Retinal pigment epithelial cell (primary cell): ENCODE measurements at places on chromosomes 6 and 20.

GRCh38 chr6:146410851-146411595 is 132.6 kb upstream of the RAB32 start:
- peak; percentile 65 for DNase-seq

- no peak for DNase-seq
Observed at GRCh38 chr20:42402455-42402854, 784.3 kb upstream of the CHD6 start.

DNA sequence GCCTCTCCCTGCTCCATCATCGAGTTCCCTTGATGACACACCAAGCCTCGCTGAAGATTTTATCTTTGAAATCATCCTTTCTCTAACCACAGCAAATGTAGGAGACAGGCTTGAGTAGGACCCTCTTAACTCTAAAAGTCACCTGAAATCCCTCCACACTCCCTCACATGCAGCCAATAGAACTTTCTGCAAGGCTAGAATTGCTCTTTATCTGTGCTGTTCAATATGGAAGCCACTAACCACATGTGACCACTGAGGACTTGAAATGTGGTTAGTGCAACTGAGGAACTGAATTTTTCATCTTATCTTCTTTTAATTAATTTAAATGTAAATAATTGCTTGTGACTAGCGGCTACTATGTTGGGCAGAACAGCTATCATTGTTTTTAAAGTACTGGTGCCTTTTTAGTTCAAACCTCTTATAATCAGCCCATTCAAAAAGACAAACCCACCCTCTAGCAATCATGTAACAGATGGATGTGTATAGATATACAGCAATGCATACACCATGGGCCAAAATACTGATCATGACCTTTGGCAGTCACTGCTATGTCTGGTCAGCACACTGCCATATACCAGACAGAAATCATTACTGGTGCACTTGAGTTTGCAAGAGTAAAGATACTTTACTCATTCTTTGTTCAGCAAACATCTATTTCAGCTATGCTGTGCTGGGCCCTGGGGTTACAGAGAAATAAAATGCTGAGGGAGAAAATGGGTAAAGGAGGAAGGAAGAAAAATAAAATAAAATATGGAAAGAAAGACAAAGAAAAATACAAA is 50.0 kb downstream of the GFOD1 start:
- no peak for DNase-seq

DNA sequence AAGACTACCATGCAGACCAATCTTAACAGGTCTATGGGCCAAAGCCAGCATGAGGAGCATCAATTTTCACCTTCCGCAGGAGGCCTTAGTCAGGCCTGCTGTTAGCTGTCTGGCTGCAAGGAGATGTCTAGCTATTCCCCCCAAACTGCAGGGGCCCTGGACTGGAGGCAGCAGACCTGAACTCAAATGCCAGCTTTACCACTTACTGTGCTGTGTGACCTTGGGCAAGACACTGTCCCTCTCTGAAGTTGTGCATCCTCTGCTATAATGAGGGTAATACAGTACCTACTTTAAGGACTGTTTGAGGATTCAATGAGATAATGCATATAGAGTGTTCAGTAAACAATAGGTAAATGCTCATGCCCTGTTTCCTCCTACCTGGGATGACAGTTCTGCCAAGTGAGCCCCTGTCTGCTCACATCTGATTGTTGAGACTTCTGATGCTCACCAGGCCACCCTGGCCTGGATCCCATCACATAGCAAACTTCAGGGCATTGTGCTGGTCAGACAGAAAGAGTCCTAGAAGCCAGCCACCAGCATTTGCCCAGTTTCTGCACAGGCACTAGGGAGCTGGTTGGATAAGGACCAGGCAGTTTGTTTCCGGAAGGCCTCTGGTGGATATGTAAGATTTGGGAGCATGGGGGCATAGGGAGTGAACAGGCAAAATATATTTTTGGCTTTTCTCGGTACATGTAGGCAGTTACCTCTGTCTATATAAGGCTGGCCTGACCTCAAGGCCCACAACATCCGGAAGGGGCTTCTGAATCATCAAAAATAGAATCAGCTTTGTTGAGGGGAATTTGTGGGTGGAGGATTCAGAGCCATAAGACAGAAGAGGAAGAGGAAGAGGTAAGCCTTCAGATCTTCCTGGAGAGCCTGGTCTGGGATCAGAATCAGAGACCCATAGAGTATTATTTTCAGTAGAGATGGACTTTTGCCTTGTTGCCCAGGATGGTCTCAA is 2.3 kb upstream of the OCSTAMP start:
- no peak for DNase-seq

DNA sequence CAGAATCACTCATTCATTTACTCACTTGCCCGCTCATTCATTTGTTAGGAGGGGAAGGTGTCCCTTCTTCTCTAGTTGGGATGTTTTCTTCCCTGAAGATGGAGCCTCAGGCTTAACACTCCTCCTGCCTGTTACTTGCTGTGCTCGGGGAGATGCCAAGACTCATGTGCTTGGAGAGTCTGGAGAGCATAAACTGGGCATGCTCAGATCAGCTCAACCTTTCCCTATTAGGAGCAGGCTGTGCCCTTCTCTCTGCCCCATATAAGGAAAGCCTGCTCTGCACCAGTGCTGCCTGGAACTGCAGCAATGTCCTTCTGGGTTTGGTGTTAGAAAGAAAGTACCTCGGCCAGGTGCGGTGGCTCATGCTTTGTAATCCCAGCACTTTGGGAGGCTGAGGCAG is 18.0 kb upstream of the UBE2V1 start:
- no peak for DNase-seq
